ENCODE measurements at places on chromosomes 6 and 20.

DNA sequence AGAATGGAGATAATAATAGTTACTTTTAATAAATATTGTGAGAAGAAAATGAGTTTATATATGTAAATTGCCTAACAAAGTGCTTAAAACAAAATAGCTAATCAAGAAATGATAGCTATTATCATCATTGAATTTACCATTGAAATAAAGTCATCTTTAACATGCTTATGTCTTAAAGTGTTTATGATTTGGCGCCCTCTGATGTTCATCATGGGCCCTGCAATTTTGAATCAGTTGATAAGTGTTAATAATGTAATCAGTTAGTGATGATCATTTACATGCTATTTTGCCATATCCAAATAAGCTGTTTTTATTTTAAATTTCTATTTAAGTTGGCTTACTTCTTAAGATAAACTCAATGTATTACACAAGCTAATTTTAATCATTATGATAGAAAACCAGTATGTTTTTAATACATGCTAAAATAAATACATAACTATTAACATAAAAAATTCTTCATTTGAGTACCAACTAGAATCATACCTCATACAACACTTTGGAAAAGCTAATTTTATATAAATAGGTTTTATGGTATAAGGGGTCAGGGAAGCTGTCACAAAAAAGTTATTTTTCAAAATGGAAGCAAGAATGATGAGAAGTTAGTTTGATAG is 39.2 kb upstream of the TPD52L1 start:
- peak; percentile 25 for DNase-seq

- DNase-seq: no peak
Measured at GRCh38 chr6:157133856-157134255, 189.5 kb downstream of the TMEM242 start.

DNA sequence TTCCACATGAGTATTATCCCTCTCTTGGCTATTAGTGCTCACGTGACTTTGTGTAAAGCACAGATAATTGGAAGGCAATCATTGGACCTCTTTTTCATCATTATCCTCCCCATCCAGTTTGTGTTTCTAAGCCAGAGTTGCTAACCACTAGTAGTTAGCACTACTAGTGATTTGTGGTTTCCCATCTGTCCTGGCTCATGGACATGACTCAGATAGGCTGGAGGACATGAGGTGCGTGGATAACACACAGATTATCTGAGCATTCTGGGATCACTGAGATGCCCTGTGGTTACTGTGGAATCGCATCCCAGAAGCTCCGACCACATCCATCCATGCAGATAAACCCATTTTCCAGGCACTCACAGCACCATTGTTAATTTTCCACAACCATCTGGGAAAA is 123.8 kb upstream of the NAA20 start:
- no peak for DNase-seq

DNA sequence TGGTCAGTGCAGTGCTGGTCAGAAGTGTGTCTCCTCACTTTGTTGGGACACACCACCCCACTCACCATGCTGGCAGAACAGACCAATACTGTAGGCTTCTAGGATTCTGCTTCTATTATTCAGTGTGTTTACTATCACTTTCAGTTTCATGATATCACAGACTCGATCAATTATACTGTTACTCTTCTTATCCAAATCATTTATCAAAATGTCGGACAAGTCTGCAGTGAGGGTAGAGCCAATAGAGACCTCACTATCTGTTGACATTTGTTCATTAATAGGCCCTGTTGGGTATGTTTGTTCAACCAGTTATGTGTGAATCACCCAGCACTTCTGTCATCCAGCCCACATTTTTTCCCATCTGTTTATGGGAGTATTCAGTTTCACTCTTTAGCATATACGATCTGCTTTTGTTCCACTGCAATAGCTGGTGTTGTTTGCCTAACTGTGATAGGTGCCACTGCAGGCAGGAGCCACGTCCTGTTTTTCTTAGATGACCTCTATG is 140.1 kb downstream of the NRN1 start:
- no peak for DNase-seq

- no peak for DNase-seq
Measured at GRCh38 chr20:45088247-45088646, 12.7 kb downstream of the KCNS1 start.

DNA sequence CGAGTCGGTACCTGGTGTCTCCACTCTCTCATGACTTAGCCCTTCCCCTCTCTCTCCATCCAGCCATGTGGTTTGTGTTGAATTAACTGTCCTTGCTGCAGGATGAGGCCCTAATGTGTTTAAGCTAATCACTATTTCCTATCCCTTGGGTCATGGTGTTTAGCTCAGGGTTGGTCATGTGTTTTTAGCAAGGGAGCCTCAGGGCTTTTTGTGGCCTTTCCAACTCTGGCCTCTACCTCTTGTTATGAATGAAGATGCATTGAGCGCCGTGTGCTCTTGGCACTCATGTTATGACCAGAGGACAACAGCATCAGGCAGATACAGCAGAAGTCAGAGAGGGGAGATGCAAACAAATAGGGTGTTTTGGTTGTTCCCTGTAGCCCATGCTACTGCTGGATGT is 674.2 kb upstream of the FLRT3 start:
- DNase-seq: no peak

GRCh38 chr6:1574890-1575209 is 34.9 kb upstream of the FOXC1 start:
- DNase-seq: no peak

GRCh38 chr6:43943781-43944250 is 173.8 kb downstream of the VEGFA start:
- no peak for DNase-seq

Data from D721Med (cell line).